ENCODE measurements at places on chromosomes 16 and 17.

DNA sequence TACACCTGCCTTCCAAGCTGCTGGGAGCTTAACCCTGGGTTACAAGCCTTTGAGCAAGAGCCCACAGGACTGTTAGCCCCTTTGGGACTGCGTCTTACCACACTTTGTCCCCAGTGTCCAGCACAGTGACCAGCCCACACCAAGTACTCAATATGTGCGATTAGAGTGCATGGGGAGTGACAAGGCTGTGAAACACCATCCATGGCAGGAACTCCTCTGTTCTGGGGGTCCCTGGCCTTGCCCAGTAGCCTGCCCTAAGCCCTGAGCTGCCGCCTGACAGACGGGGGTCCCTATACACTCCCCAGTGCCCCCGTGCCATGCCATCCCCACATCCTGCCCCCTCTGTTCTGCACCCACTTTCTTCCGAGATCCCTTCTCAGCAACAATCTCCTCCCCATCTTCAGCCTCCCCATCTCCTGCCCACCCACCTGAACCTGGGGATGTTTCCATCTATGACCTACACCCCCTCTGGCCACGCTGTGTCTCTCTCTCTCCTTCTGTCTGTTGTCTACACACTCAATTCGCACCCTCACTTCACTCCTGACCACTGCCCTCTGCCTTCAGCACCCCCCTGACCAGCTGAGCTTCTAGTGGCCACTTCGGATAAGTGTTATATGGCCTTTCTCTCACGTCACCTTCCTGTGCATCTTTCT, 112.9 kb upstream of the SMURF2 start:
- no peak for DNase-seq

GRCh38 chr17:39899215-39899614, 19.2 kb downstream of the GSDMB start:
- DNase-seq = no peak

GRCh38 chr17:34997355-34997862, 17.1 kb downstream of the LIG3 start:
- no peak for DNase-seq

- no peak for DNase-seq
These were observed 1.6 kb upstream of the NUPR1 start for GRCh38 chr16:28540346-28540745.

GRCh38 chr17:49209061-49209571, 1.3 kb downstream of the GNGT2 start:
- no peak for DNase-seq

GRCh38 chr16:48366165-48367093, 18.8 kb downstream of the SIAH1 start:
- DNase-seq = no peak

GRCh38 chr16:31390504-31391041, 2.6 kb upstream of the ITGAD start:
- DNase-seq = no peak

GRCh38 chr17:29771546-29771945, 148.8 kb upstream of the CORO6 start:
- no peak for DNase-seq

- DNase-seq = no peak
These were observed 8.7 kb downstream of the PPP1R9B start for GRCh38 chr17:50141745-50142110.

Measured in activated T-cell treated with anti-CD3 and anti-CD28 coated beads for 1 hour (primary cell).